ENCODE measurements at places on chromosomes 11 and 22.

DNA sequence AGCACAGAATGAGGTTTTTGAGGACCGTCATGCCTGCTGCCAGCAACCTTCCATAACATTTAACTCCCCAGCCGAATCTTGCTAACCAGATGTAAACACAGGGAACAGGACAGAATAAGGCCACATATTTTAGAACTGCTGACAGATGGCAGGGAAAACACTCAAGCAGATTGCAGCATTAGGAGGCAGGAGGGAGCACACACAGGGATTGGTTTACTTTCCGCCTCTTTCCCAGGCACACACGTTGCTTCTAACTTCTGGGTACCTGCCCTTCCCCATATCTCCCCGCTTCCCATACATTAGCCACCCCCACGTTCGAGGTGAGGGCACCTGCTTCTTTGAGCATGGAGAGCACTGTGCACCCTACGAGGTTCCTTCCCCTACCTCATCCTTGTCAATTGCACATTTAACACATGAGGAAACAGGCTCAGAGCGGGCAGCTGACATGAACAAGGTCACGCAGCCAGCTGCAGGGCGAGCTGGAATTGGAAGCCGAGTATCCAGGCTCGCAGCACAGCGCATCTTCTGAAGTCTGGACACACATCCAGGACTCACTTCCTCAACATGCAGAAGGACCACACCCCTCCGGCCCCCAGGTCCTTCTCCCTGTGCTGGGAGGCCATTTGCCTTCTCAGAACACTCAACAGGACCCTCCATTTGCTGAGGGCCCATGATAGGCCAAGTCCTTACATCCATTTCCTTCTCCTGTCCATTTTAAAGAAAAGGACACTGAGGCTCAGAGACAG, 18.7 kb downstream of the ASPHD2 start:
- no peak for DNase-seq

- DNase-seq = no peak
Measured at GRCh38 chr11:126327281-126328000, 23.6 kb downstream of the DCPS start.

DNA sequence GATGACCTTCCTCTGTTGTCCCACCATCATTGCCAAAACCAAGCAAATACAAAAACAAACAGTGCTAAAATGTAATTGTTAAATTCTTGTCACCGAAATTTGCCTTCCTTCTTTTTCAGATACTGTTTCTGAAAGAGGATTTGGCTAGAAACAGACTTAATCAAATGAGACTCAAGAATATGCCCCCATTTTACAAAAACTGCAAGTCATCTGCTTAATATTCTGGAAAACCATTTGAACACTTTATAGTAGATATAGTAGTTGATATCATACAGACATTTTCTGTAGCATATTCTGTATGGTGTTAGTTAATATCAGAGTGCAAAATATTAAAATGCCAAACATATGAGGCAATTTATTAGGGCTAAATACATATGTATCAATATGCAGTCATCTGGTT, 3.5 kb downstream of the OR5M1 start:
- no peak for DNase-seq

DNA sequence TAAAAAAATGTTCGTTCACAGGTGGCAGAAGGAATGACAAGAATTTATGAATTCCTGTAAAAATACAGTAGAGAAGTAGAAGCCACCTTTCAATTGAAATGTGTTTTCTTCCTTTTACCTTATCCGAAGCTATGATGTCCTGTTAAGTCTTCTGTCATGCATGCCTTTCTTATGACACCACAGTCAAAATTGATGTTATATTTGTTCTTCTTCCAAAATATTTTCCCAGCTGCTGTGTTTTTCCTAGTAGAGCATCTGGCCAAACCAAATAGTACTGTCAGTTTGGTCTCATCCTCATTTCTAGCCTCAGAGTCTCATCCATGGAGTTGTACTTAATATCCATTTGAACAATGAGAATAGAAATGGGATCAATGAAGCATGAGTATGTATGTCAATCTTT, 206.1 kb downstream of the PGR start:
- DNase-seq = no peak

DNA sequence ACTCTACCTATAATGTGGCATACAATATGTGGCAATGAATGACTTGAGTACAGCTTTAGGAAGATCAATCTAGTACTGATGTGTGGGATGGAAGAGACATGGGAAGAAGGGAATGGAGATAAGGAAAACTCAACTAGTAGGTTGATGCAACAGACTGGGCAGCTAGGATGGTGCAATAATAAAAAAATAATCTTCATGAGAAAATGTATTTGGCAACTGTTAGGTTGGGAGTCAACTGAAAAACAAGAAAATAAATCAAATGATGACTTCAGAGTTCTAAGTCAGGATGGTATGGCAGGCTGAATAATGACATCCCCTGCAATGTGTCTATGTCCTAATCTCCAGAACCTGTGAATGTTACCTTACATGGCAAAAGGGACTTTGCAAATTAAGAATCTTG, 236.8 kb upstream of the PITPNB start:
- DNase-seq = no peak

DNA sequence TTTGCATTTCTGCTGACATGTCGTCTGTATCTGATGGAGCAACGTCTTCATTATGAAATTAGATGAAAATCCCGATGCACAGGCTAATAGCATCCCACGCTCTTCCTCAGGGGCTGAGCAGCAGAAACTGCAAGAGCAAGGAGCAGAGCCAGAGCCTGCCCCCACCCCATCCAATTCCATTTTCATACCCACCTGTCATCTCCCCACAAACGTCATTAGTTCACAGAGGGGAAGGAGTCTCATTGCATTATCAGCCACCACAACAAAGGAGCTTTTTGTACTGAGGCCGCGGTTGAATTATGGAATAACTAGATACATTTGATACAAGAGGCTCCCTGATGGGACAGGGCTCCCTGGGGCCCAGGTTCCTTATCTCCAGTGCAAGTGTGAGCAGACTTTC, 515.0 kb downstream of the NTM start:
- DNase-seq = no peak
